EL (cell line): ENCODE measurements at places on chromosomes 11 and 22.

DNA sequence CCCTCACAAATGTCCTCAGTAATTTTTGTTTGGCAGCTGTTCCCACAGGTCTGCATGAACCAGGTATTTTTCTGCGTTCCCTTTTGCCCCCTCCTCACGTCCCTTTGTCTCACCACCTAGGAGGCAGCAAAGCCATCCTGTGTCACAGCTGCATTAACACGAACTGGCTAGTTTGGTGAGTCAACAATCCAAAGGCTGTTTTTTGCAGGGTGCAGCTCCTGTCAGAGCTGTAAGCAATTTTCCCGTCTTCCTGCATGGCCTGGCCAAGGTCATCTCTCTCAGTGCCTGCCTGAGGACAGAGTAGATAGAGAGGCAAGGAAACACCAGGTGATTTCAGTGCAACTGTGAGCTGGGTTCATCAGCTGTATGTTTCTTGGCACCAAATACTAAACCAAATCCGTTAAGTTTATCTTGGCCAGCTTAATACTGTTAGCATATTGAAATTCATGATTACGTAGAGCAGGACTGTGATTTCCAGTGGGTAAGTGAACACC lies 20.6 kb upstream of the VSIG10L2 start:
- no peak for DNase-seq

GRCh38 chr11:128213461-128213860 lies 373.9 kb downstream of the ETS1 start:
- no peak for DNase-seq

GRCh38 chr11:46658259-46658658 lies 40.9 kb downstream of the ATG13 start:
- DNase-seq: peak; percentile 34

- peak; percentile 57 for DNase-seq
Observed at GRCh38 chr11:94740083-94741021, 27.8 kb upstream of the AMOTL1 start.

- no peak for DNase-seq
Observed at GRCh38 chr11:128765104-128765503, 71.2 kb downstream of the FLI1 start.
